HFF-Myc (cell line): ENCODE measurements at places on chromosomes 16 and 17.
A peak's percentile ranks its signal among the peaks of the same experiment; 100 is the strongest.

DNA sequence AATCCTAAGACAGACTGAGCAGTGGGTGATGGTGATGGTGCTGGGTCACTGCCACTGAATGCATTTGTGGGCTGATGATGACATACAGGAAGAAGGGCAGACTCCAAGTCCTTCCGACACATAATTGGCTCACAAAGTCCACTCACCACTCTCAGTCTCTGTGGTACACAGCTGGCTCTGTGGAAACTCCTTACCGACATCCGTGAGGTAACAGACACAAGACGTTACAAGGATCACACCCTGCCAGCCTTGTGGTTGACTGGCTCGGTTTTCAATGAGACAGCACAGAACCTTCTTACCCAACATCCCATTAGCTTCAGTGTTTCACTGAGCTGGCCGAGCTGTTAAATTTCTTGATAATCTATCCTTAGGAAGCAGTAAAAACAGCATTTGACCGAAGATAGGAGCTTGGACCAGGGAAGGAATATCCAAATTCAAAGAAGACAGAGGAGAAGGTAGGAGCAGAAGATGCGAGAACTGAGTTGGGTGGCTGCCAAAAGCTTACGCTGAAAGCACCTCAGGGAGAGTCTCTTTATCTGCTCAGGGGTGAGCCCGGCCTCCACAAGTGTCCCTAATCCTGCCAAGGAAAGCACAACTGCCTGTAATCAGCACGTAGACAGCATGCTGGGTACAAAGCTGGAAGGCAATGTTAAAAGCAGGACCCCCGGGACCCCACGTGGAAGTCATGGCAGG lies 5.5 kb upstream of the MXRA7 start:
- peak; percentile 56 for DNase-seq

- no peak for DNase-seq
Measured at GRCh38 chr16:80852261-80852872, 48.0 kb upstream of the CDYL2 start.

DNA sequence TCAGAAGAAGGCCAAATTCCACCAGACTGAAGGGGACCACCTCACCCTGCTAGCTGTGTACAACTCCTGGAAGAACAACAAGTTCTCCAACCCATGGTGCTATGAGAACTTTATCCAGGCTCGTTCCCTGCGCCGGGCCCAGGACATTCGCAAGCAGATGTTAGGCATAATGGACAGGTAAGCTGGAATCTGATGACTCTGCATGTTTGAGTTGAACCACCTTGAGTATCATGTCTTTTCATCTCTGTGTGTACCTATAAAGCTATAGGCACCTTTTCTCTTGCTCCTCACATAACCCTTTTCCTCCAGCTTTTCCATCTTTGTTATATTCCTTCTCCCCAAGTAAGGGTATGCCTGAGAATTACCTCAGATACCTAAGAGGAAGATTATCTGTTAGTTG lies 24.8 kb downstream of the ETV4 start:
- DNase-seq = no peak

- DNase-seq = no peak
Measured at GRCh38 chr17:52148969-52149351, 9.6 kb downstream of the CA10 start.

DNA sequence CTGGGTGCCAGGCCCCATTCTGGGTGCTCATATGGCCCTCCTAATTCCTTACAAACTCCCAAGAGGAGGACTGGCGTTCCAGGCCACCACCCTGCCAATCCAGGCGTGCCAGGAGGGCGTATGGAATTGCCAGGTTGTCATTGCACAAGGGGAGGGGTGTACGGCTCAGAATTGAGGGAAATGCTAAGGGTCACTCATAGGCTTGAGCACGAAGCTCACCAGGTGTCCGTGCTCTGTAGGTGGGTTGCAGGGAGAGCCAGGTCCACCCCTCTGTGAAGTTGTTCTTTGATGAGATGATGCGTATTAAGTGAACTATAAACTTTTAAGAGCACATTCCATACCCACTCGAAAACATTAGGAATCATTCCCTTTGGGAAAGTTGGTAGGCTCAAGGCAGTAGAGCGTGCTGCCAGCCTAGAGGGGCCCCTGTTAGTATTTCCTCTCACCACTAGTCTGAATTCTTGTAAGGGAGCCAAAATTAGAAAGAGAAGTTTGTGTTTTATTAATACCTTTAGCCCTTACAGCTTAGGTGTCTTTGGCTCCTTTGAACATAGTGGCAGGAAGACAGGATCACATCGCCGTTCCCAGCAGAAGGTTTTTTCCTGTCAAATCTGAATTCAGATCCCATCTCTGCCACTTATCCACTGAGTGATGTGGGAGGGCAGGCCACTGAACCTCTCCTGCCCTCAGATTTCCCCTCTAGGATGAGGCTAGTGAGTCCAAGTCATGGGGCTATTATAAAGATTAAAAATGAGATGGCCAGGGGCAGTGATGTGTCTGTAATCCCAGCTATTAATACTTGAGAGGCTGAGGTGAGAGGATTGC lies 38.7 kb upstream of the NFAT5 start:
- DNase-seq = no peak
